ENCODE measurements at places on chromosomes 6 and 20.

- DNase-seq = no peak
These were observed 72.4 kb downstream of the FOXF2 start for GRCh38 chr6:1461736-1462135.

DNA sequence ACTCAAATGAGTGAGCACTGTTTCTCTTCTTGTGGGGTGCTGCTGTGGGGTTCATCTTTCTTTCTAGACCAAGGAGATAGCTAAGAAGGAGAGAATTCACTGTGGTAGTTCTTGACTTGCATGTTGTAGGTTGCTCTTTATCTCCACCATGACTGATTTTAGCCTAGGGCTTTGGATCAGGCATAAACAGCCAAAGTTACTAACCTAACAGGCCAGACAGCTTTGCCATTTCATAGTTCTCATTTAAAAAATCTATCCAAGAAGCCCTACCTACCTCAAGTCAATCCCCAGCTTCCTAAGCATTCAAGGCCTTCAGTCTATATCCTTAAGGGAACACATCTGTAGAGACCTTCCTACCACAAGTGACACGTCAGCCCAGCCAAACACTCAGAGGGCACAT, 107.9 kb upstream of the CARMIL1 start:
- no peak for DNase-seq

GRCh38 chr6:14635195-14635594, 517.6 kb downstream of the CD83 start:
- no peak for DNase-seq

- peak; percentile 7 for DNase-seq
These were observed 121.2 kb downstream of the CD109 start for GRCh38 chr6:73817253-73817652.

- peak; percentile 70 for DNase-seq
These were observed 7.4 kb upstream of the SLC12A5 start for GRCh38 chr20:46021361-46022359.
